Left forelimb (tissue), 1 donor: ENCODE measurements at places on chromosomes 6 and 20.

- no peak for DNase-seq
Measured at GRCh38 chr20:14919501-14920081, 582.2 kb upstream of the FLRT3 start.

DNA sequence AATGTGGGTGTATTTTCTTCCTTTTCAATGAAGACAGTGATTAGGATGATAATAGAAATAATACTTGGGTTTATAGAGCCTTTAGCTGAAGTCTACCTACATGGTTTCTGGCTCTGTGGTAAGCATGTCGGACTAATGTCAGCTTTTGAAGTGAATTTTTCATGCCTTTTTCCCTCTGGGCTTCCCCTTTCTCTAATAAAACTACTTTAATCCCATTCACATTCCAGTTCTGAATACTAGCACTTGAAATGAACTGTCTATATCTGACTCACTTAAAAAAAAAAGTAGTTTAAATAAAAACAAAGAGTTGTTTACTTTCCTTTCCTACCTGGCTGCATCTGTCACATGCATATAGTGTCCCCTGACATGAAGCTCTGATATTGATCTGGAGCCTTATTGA is 545.9 kb upstream of the FLRT3 start:
- no peak for DNase-seq

DNA sequence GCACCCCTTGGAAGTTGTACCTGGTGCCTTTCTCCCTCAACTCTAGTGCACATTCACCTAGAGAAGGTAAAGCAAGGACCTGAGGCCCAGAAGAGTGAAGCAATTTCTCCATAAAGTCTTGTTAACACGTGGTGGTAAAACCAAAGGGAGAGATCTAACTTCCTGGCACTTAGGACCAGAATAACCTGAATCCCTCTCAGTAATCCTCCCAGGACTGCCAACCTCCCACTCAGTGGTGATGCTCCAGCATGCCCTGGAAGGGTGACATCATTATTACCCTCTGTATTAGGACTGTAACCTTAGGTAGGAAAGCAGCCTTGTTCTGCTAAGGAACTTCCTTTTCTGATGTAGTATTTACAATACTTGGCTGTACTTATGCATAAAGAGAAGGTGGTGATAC is 330.6 kb upstream of the MARCKS start:
- no peak for DNase-seq

GRCh38 chr6:36730424-36731380 is 33.1 kb downstream of the RAB44 start:
- no peak for DNase-seq

- no peak for DNase-seq
Measured at GRCh38 chr20:49770634-49771033, 42.0 kb upstream of the SLC9A8 start.

GRCh38 chr6:119157506-119157815 is 79.0 kb upstream of the FAM184A start:
- DNase-seq: no peak

DNA sequence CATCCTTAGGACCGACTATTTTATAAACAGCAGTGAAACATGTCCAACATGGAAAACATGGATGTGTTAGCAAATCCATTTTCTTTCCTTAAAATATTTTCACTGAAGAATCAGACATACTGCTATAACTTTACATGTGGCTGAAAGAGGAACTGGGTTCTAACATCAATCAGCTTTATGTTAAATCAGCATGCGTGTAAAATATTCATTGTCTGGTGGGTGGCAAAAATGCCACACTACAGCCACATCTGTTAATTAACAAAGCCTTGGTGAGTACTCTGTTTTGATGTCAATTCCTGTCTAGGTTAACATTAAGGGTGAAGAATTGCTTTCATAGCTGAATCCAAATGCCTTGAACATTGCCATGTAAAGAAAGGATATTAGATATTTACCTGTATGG is 222.6 kb upstream of the CEP162 start:
- DNase-seq: no peak

DNA sequence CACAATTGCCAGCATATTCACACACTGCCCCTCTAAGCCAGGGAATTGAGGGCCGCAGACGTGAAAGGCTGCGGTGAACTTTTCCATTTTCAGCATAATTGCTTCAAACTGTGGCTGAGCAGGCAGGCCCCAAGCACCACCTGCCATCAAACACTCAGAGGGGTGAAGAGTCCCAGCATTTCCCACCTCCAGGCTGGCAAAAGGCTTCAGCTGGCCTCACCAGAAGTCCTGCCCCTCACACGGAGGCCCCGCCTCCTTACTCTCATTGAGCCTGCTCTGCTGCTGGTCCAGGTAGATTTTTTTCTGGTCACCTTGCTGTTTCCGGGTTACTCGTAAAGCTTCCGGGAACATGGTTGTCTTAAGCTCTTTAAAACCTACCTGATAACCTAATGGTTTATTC is 52.0 kb upstream of the PRELID3B start:
- DNase-seq: no peak

DNA sequence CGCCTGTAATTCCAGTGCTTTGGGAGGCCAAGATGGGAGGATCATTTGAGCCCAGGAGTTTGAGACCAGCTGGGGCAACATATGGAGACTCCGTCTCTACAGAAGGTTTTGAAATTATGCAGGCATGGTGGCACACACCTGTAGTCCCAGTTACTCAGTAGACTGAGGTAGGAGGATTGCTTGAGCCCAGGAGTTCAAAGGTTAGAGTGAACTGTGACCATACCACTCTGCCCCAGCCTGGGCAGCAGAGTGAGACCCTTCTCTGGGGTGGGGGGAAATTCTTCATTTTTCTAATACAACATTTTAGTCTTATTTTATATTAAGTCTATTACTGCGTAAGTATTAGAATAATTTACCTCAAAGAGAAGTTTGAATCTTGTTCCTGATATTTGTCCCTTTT is 20.1 kb upstream of the SUMO4 start:
- DNase-seq: no peak

GRCh38 chr20:40438161-40438830 is 250.7 kb downstream of the MAFB start:
- no peak for DNase-seq

DNA sequence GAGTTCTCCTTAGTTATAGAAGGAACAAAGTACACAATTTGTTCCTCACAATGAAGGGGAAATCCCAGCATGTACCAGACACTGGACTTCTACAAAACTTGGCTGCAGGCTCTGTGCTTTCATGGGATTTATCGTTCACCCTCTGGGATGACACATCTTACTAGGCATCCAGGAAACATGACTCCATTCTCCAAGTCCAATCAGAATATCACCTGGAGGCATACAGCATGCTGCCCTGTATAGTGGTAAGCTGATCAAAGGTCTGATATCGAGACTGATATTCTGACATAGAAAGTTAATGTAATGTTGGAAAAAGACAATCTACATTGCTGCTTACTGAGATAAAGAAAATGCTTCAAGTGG is 6.7 kb downstream of the RWDD2A start:
- no peak for DNase-seq

DNA sequence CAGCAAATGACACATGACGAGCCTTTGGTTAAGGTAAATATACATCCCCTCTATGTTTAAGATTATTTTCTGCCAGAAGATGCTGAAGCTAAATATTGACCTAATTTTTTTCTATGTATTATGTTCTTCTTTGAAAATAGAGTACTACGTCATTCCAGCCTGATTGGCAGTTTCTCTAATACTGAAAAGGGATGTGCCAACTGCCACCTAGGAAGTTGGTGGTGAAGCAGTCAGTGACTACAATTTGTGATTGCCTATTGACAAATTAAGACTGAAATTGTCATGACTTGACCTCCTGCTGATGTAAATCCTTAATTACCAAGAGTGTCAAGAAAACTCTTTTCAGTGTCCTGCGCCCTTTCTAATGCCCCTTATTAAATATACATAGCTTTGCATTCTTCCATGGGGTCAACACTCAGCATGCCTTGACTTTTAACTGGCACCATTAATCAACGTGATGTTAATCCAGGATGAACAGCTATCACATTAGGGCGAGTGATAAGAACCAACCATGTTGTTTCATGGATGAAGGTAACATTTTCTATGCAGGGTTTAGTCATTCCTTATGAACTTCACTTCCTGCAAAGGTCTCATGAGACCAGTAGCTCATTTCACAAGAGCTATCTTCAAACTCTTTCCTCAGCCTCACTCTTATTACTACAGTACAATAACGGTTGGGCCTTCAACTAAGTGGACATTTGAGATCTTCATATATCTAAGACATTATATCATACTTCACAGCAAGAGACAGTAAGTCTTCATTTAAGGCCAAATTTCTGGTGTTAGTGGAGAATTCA is 22.5 kb upstream of the SGK1 start:
- DNase-seq: no peak

DNA sequence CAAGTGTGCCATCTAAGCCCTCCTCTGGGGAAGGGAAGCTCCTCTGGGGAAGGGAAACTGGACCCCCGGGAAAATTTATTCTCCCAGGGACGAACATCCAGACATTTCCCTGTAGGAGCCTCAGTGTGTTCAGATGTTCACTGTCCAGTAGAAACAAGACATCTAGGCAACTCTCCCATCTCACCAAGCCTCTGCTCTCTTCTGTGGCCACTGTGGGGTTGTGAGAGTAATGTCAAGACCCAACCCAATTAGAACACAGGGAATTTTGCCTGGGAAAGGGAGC is 3.6 kb upstream of the PTGIS start:
- no peak for DNase-seq

DNA sequence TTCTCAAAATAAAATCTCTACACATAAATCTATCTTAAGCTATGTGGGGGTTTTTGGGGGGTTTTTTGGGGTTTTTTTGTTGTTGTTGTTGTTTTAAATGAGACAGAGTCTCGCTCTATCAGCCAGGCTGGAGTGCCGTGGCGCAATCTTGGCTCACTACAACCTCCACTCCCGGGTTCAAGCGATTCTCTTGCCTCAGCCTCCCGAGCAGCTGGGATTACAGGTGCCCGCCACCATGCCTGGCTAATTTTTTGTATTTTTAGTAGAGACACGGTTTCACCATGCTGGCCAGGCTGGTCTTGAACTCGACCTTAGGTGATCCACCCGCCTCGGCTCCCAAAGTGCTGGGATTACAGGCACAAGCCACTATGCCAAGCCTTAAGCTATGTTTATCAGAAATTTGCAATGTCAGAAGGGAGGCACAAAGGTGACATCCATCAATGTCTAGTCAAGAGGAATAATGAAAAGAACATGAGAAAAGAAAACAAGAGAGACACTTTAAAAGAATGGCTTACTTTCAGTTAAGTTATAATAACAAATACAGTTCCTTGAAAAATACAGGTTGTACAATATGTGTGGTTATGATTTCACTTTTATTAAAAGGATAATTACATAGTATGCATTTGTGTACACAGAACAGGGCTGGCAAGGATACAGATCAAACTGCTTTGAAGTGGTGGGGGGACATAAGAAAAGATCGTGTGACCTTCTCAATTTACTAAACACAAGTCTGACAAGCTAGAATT is 28.6 kb downstream of the SLC23A2 start:
- no peak for DNase-seq

DNA sequence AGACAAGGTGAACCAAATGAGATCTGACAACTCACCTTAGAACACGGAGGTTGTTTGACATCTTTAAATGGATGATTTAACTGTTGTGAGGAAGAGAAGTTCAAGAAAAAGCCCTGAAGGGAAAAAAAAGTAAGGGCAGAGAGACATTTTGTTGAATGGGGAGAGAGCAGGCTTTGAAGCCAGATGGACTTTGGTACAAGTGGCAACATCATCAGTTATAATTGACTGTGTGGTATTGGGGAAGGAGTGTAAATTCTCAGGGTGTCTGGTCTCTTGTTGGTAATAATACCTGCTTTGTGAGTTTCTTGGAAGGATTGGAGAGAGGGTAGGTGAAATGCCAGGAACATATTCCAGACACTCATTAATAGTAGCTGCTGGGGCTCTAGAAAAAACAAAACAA is 21.6 kb downstream of the OGFRL1 start:
- DNase-seq: no peak

GRCh38 chr6:141451511-141452353 is 681.0 kb upstream of the GJE1 start:
- DNase-seq: no peak

DNA sequence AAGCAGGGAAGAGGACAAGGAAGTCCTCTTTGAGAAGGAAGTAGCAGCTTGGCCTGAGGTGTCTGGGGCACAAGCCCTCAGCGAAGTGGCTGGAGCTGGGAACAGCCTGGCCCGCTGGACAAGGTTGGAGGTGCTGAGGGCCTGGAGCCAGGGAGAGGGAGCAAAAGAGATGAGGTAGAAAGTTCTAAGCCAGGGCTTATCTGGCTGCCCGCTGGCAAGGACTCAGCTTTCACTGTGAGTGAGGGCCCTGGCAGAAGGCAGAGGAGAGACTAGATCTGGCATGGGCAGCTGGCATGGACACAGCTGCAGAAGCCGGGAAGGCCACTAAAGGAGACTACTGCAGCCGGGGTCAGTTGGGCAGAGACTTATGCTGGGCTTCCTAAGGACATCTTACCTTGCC is 21.8 kb upstream of the PCMTD2 start:
- DNase-seq: no peak

- peak; percentile 86 for DNase-seq
Measured at GRCh38 chr20:17226410-17227218, at the start of gene PCSK2. Gene PCSK2, plus strand, starts transcription at chr20:17227040. Its CDS starts 266 bp downstream, at chr20:17227306.

GRCh38 chr20:23132293-23132929 is 46.3 kb upstream of the CD93 start:
- no peak for DNase-seq

DNA sequence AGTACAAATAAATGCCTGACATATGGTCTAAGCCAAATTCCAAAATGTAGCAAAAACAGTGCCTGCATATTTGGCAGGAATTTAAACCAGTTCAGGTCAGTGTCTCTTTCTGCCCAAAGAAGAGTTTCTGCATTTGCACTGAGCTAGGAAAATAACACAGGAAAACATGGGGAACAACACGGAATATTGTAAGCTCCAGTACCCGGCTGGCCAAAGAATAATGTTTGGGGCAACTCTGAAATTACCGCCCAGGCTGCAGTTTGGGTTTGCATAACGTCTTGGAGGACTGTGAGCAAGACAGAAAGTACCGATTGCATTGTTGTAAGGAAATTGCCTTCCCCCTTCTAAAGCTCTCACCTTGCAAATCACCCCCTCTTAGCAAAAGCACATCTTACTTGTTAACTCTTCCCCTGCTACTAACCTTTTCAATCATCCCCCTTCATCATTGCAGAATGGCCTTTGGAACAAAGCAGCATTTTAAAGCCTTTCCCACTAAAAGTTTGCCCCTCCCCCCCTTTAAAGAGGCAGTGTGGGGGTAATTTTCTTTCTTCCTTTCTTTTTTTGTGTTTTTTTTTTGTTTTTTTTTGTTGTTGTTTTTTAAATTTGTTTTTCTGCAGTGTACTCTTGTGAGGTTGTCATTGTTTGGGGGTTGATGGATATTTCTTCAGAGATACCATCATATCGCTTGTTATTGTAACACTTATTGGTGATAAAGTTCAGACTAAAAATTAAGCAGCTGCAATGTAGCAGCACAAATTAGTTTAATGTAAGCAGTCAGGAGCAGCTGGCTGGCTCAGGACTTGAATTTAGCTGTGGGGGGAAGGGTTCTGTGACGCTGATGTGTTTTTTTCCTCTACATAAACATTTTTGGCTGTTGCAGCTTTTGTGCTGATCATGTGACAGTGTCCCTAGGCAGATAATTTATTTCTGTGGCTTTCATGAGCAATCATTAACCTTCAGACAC is 100.0 kb upstream of the CITED2 start:
- DNase-seq: no peak

- no peak for DNase-seq
Measured at GRCh38 chr6:93366506-93366905, 52.9 kb downstream of the EPHA7 start.

- no peak for DNase-seq
Measured at GRCh38 chr20:64273109-64273508, 17.6 kb downstream of the PCMTD2 start.

- no peak for DNase-seq
Measured at GRCh38 chr6:167291623-167292300, 647 bp downstream of the UNC93A start.
